ENCODE measurements at places on chromosomes 16 and 17.

- DNase-seq = no peak
Measured at GRCh38 chr16:66366433-66367299, at the start of gene CDH5. Gene CDH5 (plus strand): TSS chr16:66366691. CDS start chr16:66379338, 12,647 bp downstream.

- DNase-seq = no peak
Measured at GRCh38 chr16:21150375-21151001, at the start of gene DNAH3. Gene DNAH3 (minus strand): TSS chr16:21150846. CDS start chr16:21150319, 527 bp downstream.

DNA sequence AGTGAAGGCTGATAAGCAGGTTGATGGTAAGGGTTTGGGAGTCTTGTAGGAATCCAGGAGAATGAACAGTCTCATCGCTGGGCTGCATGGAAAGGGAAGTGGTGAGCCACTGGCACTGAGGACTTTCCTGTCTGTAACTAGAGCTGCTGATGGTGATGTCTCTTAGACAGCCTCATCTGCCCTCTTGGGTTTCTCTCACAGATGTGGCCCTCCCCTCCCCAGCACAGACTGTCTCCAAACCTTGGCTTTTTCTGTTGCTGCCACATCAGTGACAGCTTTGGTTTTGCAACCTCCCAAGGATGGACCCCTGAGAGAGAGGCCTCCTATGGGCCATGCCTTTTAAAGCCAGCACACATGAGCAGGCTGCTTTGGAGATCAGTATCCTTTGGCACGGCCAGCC is 16.9 kb downstream of the PLCG2 start:
- no peak for DNase-seq

- no peak for DNase-seq
Measured at GRCh38 chr16:77967054-77967904, 55.1 kb upstream of the CLEC3A start.

DNA sequence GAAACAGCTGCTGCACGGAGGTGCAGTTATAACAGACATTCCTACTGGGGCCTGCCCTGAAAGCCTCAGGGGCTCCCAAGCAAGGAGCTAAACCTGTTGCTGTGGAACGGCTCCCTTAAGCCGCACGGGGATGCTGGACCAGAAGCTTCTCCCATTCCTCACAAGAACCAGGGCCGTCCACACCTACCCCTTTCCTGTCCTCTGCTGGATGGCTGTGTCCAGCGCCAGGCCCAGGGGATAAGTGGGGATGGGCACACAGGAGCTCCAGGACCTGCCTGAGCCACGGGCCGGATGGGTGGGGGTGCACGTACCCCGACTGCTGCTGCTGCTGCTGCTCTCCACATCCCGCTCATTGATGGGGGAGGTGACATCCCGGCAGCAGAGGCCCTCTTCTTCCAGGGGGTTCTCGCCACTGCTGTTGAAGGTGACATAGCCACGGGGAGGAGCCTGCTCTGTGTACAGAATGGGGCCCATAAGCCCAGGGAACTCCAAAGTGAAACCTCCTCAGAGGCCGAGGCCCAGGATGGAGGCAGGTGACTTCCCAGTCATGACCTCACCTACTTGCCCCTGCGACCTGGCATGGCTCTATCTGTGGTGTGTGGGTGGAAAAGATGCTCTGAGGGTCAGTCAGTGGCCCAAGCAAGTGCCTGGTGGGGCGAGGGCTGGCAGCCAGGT is 8.6 kb downstream of the NUDT16L1 start:
- DNase-seq = no peak
